ENCODE measurements at places on chromosomes 12 and 14. TPM values are rescaled to one million over a fixed set of nuclear protein-coding genes. Genes with fewer than 3 reads are reported as not detected.

Gene PMCH
- total RNA-seq: not detected

Gene TBX3
- 8.4 TPM for total RNA-seq

DNA sequence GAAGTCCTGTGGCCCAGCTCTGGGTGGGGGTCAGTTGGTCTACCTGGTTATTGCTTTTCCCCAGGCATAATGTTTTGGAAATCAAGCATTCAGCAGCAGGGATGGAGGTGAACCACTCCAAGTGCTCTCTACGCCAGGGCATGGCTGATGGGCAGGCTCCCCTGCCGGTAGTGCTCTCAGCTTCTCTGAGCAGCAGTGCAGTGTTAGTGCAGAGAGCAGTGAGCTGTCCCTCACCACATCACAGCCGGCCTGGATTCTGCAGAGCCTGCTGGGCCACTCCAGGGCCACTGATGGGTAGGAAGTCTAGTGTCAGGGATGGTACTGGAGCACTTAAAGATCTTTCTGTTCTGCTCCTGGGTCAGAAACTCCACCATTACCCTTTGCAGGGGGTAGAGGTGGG is 151.1 kb downstream of the CALM1 start:
- H3K27me3 ChIP-seq: no peaks in the 10 kb centered on the region
- no peak overlapping the region for H3K4me3 ChIP-seq
- no peak overlapping the region for H3K27ac ChIP-seq
- H3K4me1 ChIP-seq: peaks cover 24% of the 10 kb centered on the region
- no peaks in the 10 kb centered on the region for H3K36me3 ChIP-seq

GRCh38 chr12:49366096-49366651 is 1.1 kb upstream of the SPATS2 start:
- H3K4me3 ChIP-seq: peak overlapping the region; percentile 91
- H3K36me3 ChIP-seq: no peaks in the 10 kb centered on the region

GRCh38 chr12:26566675-26567074 is 266.3 kb downstream of the ITPR2 start:
- no peak overlapping the region for H3K4me3 ChIP-seq
- H3K36me3 ChIP-seq: no peaks in the 10 kb centered on the region
- no peak overlapping the region for H3K27ac ChIP-seq
- DNase-seq: no peak
- H3K4me1 ChIP-seq: no peaks in the 10 kb centered on the region

- no peak for DNase-seq
- H3K36me3 ChIP-seq: no peaks in the 10 kb centered on the region
- no peak overlapping the region for H3K4me3 ChIP-seq
- no peak overlapping the region for H3K27ac ChIP-seq
These were observed 94.0 kb downstream of the NTF3 start for GRCh38 chr12:5525783-5526367.

DNA sequence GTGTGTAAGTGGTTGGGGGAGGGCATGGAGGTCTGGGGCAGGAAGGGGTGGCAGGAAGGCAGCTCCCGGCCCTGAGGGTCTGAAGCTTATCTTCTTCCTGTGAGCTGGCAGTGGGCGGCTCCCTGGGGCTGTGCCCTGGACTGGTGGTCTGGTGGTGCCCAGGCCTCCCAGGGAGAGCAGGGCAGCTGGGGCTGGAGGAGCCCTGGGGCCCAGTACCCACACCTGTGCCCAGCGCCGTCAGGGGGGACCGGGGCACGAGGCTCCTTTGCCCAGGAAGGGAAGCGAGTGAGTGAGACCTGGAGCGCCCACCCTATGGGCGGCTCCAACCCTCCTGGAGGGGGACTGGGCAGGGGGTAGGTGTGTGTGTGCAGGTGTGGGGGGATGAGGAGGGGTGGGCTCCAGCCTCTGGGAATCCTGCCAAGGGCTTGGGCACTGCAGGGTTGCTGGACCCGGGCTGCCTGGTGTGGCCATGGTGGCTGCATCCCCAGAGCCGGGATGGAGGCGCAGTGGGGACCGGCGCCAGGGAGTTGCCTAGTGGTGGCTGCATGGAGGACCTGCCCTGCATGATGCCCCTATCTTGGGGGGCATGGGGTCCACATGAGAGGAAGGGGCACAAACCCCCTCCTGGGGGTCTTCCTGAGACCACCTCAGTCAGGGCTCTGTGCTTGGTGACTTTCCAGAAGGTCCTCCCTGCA is 353.6 kb downstream of the TMEM121 start:
- no peak for DNase-seq
- no peak overlapping the region for H3K4me3 ChIP-seq
- no peaks in the 10 kb centered on the region for H3K4me1 ChIP-seq
- no peaks in the 10 kb centered on the region for H3K27me3 ChIP-seq
- no peak overlapping the region for H3K27ac ChIP-seq

DNA sequence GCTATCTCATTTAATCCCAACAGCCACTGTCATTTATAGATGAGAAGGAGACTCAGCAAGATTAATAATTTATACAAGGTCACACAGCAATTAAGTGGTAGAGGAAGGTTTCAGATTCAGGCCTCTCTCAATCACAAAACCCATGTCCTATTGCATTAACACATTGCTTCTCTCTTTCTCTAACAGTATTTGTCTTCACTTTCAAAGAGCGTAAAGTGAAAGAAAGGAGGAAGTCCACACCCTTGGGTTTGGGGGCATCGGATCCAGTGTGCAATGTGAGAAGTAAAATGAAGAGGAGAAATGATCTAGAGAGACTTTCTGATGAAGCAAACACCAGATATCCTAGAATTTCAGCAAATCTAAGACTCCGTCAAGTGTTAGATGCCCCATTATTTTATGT is 7.0 kb upstream of the VRK1 start:
- H3K4me1 ChIP-seq: peaks cover 3% of the 10 kb centered on the region
- H3K27ac ChIP-seq: no peak overlapping the region
- no peak for DNase-seq

- H3K4me3 ChIP-seq: no peak overlapping the region
- no peaks in the 10 kb centered on the region for H3K27me3 ChIP-seq
- H3K36me3 ChIP-seq: no peaks in the 10 kb centered on the region
- no peak for DNase-seq
- H3K27ac ChIP-seq: no peak overlapping the region
These were observed 3.9 kb upstream of the KRT6B start for GRCh38 chr12:52455821-52456220.
